Kidney tubule cell (primary cell): ENCODE measurements at places on chromosomes 3 and 15.
A peak's percentile ranks its signal among the peaks of the same experiment; 100 is the strongest.

DNA sequence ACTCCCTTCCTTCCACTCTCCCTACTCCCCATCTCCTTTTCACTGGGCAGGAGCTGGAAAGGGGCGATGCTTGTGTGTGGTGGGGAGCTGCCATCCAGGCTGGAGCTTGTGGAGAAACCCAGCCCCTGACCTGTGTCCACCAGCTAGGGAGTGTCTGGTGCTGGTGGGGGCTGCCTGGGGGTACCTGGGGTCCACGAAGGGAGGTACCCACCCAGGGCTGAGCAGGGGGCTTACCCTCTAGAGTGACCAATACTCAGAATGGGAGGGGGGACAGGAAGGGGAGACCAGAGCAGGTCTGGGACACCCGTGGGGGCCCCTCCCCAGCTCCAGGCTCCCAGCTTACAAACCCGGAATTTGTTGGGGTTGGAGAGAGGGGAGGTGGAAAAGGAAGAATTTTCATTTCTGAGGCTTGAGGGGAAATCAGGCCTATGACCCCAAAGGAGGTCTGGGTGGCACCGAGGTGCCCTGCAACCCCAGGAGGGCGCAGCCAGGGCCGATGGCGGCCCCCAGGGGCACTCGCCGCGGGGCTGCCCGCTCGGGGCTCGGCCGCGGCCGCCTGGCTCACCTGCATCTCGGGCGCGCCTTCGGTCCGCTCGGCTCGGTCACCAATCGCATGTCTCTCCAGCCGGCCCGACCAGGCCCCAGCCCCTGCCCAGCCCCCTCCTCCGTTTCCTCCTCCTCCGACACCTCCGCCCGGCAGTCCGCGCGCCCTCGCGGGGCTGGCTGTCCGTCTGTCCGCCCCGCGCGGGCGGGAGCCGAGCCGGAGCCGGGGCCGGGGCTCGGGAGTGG, 773 bp downstream of the LINGO1 start:
- DNase-seq: no peak

DNA sequence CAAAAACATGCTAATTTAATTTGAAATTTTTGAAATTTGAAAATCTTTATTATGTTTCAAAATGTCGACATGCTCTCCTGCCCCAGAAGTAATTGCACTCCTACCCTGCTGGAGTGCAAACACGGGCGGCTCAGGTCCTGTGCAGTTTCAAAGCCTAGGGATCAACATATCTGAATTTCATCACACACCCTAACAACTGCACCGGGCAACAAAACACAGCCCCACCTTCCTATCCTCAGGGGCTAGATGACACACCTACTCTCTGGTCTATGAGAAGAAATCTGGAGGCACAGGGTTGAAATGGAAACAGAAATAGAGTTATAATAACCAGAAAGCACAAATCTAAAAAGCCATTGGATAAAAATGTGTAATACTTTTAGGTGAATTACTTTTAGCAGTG, 61.4 kb downstream of the BFSP2 start:
- DNase-seq: no peak

DNA sequence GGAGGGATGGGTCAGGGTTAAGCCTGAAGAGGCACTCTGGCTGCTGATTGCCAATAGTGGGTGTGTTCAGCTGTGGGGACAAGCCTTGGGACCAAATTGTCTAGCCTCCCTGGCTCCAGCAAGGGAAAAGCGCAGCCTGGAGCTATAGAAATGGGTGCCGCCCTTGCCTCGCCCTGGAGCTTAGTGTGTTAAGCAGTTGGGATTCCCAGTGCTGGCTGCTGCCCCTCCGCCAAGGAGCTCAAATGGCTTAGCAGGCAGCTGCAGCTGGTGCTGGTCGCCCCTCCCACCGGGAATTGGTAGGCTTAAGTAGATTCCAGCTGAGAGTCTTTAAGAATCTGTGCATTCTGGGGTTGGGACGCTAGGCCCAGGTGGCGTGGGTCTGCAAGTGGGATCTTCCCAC, 662.9 kb upstream of the TBL1XR1 start:
- DNase-seq: no peak

GRCh38 chr3:47867451-47868044, 64.6 kb downstream of the DHX30 start:
- no peak for DNase-seq

- peak; percentile 25 for DNase-seq
Measured at GRCh38 chr15:85706779-85707518, 87.8 kb downstream of the KLHL25 start.

- DNase-seq: no peak
Measured at GRCh38 chr15:40536501-40536900, 28.3 kb downstream of the CCDC32 start.

DNA sequence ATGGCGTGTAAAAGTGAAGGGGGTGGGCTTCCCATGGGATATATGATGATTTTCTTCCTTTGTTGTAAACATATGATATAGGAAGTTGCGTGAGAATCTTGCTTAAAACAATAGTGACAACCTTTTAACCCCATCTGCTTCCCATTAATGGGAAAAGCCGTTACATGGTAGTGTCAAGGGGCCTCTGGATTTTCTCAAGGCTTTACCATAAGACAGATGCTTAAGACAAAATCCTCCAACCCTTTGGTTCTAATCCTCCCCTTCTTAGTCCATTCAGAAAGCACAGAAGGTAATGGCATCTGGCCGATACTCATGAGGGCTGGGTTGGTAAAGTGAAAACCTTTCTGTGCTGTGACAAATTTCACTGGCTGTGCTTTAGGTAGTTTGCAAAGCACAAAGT, 25.0 kb downstream of the DPH3 start:
- DNase-seq: no peak

- DNase-seq: peak; percentile 78
Measured at GRCh38 chr3:51887620-51888019, 12.2 kb upstream of the IQCF5 start.

- no peak for DNase-seq
Measured at GRCh38 chr3:56655709-56656108, 27.4 kb downstream of the TASOR start.

DNA sequence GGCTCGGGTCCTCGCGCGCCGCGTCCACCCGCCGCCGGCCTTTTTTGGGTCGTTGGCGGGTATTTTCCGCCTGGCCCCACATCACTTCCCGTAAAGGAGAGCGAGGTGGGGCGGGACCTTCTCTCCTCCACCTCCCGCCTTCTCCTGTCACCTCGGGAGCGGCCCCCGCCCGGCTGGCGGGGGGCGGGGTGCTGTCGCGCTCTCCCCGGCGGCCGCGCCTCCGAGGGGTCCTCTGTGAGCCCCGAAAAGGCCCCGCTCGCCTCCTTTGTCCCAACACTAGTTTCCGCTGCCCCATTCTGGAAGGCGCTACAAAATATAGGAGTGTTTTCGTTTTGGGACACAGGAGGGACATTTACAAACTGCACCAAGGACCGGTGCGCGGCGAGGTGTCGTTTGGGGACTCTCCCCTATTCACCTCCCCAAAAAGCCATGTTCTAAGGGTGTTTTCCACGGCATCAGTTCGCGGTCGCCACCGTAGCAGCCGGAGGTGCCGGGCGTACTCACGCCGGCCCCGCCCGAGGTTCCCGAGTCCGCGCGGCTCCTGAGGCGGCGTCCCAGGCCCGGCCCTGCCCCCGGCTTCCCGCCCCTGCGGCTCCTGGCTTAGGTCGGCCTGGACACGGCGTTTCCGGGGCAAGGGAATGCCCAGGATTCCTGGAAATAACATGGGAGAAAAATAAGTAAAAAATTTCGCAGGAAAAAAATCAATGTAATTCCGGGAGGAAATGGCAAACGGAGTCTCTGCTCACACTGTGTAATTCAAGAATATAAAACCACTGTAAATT, at the start of gene RAB27A:
Gene RAB27A, minus strand, starts transcription at position 68 of the 782 bp plus-strand sequence. CDS start 54,879 bp downstream, outside the sequence.
- DNase-seq: peak; percentile 87

GRCh38 chr3:58474348-58474911, 17.5 kb upstream of the KCTD6 start:
- DNase-seq: no peak

- DNase-seq: no peak
Measured at GRCh38 chr15:60563539-60564404, 84.8 kb upstream of the ICE2 start.

DNA sequence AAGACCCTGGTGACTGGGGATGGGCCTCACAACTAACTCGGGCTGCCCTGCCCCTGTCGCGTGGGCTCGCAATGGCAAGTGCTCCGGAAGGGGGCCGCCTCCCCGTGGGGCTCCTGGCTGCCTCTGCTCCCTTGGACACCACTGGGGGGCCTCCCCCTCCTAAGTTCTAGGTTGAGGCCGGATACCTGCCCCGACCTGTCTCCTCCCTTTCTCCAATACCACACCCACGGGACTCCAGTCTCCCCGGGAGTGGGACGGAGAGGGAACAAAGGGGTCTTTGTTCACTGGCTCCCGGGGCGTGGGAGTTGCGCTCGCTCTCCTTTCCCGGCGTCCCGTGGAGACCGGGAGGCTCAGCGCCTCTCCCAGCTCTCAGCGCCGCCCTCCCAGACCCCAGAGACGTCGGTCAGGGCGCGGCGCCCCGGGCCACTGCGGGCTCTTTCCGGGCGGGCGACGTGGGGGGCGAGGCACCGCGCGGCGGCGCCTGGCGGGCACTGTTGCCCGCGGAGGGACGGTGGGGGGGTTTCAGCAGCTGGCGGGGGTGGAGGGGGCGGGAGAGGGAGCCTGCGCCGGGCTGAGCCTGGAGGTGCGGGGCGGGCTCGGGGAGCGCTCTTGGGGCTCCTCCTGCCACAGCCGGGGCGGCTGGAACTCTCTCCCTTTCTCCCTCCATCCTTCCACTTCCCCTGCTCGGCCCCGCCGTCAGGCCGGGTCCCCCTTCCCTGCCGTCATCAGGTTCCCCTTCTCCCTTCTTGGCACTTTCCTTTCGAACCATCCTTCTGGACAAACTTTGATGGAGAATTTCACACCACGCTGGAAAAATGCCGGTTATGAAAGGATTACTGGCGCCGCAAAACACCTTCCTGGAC, at the start of gene KCNH8:
Gene KCNH8, plus strand, starts transcription at position 606 of the 863 bp plus-strand sequence. Its CDS starts 210 bp downstream, at position 816.
- DNase-seq: peak; percentile 8

- no peak for DNase-seq
Measured at GRCh38 chr3:111368056-111368455, 173.9 kb upstream of the CD96 start.

GRCh38 chr3:120442975-120443517, 7.7 kb downstream of the FSTL1 start:
- no peak for DNase-seq

DNA sequence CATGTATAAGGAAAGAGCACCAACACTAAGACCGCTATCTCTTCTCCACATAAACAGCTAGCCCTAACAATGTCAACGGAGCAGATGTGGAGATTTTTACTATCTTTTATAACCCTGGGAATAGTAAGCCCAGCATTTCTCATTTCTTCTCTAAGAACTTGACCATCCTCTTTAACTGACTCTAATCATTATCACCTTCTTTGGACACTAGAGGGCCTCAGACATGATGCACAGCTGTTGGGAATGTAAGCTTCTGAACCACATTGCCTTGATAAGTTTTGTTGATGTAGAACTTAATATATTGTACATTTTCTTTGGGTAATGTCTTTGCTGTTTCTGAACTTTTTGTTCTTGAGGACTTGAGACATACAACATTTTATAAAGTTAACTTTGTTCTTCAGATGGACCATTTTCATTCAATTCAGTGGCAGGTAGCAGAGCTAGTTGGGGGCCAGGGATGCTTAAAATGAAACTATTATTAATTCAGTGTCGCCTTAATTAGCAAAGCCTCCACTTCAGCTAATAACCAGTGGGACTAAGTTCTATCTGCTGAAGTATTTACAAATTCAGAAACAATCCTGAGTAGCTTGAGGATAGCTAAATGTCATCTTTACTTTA, 9.6 kb upstream of the TAGLN3 start:
- peak; percentile 72 for DNase-seq

DNA sequence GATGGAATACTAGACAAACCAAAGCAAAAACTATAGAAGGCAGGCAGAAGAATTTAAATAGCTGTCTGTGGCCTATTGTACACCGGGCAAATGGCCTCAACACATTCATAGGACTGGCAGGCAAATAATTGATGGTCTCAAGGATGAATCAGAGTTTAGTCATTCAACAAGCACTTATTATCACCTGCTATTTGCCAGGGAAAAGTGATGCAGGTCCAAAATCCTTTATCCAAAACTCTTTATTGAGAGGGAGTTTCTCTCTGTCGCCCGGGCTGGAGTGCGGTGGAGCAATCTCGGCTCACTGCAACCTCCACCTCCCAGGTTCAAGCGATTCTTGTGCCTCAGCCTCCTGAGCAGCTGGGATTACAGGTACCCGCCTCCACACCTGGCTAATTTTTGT, 2.3 kb downstream of the EIF2AK4 start:
- peak; percentile 87 for DNase-seq

DNA sequence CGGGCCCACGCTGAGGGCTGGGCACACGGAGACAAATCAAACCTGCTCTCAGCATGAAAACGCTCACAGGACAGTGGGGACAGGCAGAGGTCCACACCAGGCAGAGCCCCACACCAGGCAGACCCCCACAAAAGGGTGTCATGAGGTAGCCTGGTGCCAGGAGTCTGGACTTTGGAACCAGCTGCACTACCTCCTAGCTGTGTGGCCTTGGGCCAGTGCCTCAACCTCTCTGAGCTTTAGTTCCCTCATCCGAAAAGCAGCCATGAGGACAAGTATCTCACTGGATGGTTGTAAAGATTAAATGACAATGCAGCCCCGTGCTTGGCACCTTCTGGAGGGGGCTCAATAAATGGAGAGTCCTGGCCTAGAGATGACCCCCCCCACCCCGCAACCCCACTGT, 16.5 kb upstream of the CRABP1 start:
- no peak for DNase-seq

DNA sequence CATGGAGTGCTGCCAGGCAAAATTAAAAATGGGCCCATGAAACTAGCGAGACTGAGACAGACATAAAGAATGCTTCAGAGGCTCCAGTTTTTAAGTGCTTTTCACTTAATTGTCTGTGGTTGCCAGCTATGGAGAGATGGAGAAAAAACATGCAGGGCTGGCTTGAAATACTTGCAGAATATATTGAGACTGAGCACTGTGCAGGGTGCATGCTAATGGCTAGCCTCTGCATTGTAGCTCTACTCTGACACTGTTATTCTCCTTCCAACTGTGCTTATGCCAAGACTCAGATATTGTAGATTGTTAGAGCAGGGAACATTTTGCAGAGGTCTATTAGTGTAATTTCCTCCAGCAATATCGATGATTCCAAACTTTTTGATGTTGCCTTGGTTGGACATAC, 735.0 kb downstream of the PDCD6IP start:
- DNase-seq: no peak

DNA sequence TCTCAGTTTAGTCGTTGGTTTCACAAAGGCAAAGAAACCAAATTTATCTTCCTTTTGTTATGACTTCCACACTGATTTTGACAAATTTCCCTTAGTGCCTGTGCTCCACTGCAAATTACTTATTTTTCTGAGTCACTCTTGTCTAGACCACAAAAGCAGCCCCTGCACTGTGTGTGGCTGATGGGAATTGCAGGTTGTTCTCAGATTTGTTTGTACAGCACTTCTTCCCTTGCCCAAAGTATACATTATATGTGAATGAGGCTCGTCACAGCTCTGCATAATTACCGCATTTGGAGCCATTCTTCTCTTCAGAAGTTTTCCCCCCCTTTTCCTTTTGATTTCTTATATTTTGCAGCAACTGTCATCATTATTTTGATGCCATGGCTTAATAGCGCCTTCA, 354.2 kb upstream of the IL12A start:
- DNase-seq: peak; percentile 69

DNA sequence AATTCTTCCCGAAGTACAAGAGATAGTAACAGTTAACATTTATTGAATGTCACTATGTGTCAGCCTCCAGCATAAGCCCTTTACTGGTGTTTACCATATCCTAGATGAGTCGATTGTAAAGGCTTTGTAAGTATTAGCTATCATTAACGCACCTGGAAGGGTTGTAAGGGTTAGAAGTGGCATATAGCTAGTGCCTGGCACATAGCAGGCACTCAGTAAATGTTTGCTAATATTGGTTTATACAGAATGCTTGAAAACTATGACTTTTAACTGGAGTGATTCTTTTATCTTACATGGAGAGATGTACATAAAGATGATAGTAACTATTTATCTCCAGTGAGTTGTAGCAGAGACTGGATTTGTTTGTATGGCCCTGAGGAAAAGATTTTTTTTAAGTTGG, 46.3 kb upstream of the ATP11B start:
- DNase-seq: peak; percentile 13
